ENCODE measurements at places on chromosomes 4 and X.

GRCh38 chr4:65502131-65502701 lies 168.1 kb downstream of the EPHA5 start:
- no peak for DNase-seq

DNA sequence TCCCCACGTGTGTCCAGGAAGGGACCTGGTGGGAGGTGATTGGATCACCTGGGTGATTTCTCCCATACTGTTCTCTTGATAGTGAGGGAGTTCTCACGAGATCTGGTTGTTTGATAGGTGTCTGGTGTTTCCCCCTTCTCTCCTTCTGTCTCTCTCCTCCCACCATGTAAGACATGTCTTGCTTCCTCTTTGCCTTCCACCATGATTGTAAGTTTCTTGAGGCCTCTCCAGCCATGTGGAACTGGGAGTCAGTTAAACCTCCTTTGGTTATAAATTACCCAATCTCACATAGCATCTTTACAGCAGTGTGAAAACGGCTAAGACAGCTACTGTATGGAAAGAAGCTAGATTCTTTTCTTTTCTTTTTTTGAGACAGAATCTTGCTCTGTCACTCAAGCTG lies 21.6 kb upstream of the FGG start:
- no peak for DNase-seq

- DNase-seq = no peak
These were observed 950.5 kb upstream of the INTU start for GRCh38 chr4:126682250-126682649.

GRCh38 chr4:3189459-3189858 lies 59.5 kb upstream of the MSANTD1 start:
- DNase-seq = no peak

DNA sequence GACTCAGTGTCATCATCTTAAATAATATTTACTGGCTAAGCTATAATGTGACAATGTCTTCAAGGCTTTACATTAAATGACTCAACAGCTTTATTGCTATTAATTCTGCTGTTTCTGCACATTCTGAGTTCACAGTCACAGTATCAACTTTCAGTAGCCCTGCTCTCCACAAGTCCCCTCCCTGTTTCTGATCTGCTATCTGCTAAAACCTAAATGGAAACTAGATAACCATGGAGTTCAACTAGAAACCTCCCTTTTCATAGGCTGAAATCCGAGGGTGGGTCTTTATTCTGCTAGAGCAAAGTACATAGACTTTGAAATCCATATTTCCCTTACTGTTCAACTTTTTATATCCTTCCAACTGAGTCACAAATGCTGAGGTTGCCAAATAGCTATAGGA lies 5.4 kb upstream of the ACE2 start:
- no peak for DNase-seq

DNA sequence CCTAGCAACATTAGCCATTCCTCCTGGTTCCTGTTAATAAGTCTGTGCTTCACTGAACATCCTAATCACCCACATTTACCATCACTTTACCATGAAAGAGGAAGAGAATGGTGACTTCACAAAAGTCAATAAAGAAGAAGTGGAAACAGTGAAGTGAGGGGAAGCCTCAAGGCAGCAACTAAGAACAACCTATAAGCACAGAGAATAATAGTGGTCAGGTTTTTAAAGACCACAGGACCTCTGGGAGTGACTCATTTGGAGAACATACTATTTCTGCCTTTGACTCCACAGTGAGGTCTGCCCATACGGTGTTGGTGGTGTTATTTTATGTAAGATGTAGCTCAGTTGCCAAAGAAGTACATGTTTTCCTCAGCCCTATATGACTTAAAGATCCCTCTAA lies 86.0 kb upstream of the TET2 start:
- DNase-seq = peak; percentile 50

DNA sequence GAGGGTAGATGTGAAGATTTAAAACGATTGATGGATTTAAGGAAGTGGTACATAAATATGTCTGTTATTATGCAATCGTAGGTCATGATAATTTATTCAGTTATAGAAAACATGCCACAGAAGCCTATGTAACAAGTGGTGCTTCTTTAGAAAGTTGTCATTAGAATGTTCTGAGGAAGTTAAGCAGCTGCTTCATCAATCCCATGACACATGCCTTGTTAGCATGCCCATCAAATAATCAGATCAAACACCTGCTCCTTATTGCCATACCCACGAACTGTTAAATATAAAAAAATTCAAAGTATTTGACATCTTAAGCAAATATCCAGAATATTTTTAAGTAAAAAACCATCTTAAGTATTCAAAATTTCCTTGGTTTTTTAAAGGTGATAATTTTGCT lies 76.4 kb upstream of the MYOZ2 start:
- no peak for DNase-seq

- no peak for DNase-seq
These were observed 86.4 kb upstream of the C4orf50 start for GRCh38 chr4:6104541-6105130.

- DNase-seq = no peak
These were observed 69.8 kb upstream of the LRPAP1 start for GRCh38 chr4:3601992-3602391.

Measured in HL-60 (cell line).